GDM1 (cell line): ENCODE measurements at places on chromosomes 1 and 21.

GRCh38 chr1:242754926-242755325 lies 230.4 kb upstream of the PLD5 start:
- DNase-seq, result no peak

DNA sequence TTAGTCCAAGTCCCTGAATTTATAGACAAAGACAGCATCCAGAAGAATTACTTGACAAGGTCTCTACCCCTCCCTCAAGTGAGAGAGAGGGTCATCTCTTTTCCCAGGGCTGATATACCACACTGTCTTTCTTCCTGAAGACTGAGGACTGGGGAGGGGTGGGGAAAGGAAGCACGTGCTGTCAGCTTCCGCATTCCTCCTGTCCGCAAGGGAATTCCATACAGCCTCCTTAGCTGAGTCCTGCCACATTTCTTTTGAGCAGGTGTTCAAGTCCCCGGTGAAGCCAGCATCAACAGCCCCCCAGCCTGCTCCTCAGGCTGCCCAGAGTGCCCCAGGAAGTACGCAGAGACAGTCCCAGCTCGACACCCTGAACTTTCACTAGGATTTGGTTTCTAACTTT lies 34.2 kb downstream of the PCAT6 start:
- no peak for DNase-seq

- peak; percentile 54 for DNase-seq
Measured at GRCh38 chr21:33300701-33301631, 23.8 kb upstream of the IFNAR1 start.

DNA sequence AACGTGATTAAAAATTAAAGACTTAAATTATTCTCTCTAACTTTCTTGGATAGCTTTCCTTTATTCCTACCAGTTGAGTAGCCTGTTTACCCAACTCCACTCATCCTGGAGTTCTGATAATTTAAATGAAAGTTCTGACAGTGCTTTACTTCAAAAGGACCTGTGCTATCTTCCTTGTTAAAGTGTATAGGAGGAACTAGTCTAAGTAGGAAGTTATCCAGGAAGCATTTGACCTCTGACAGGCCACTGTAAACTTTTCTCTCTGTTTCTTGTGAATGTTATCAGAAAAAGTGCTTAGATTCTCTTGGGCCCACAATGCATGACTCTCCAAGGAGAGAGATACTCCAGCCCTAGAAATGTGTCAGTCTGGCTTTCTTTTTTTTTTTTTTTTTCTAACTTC lies 9.2 kb downstream of the UAP1 start:
- DNase-seq, result no peak

- no peak for DNase-seq
Measured at GRCh38 chr1:19597496-19598309, 46.4 kb upstream of the NBL1 start.
